ENCODE measurements at places on chromosomes 2 and 18.

GRCh38 chr2:239519089-239519920, 118.5 kb upstream of the HDAC4 start:
- DNase-seq, result peak; percentile 64

DNA sequence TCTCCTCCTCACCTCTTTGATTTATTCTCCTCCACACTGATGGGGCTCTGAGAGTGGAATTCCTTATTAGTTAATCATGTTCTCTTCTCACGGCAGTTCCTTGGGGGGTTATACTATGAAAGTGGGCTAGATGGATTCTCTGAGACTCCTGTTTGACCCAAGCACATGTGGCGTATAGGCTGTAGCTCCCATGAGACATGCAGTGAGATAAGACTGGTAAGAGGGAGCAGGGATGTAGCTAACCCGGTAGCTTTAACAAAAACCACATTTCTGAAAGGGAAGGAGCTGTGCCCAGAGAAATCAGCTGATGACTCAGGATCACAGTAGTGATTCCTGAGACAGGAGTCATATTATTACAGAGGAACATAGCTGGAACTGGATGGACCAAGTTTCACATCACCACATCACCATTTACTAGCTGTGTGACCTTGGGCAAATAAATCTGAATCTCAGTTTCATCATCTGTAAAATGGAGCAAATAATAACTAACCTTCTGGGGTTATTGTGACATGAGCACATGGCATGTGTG, 82.9 kb downstream of the CRIM1 start:
- peak; percentile 89 for DNase-seq

DNA sequence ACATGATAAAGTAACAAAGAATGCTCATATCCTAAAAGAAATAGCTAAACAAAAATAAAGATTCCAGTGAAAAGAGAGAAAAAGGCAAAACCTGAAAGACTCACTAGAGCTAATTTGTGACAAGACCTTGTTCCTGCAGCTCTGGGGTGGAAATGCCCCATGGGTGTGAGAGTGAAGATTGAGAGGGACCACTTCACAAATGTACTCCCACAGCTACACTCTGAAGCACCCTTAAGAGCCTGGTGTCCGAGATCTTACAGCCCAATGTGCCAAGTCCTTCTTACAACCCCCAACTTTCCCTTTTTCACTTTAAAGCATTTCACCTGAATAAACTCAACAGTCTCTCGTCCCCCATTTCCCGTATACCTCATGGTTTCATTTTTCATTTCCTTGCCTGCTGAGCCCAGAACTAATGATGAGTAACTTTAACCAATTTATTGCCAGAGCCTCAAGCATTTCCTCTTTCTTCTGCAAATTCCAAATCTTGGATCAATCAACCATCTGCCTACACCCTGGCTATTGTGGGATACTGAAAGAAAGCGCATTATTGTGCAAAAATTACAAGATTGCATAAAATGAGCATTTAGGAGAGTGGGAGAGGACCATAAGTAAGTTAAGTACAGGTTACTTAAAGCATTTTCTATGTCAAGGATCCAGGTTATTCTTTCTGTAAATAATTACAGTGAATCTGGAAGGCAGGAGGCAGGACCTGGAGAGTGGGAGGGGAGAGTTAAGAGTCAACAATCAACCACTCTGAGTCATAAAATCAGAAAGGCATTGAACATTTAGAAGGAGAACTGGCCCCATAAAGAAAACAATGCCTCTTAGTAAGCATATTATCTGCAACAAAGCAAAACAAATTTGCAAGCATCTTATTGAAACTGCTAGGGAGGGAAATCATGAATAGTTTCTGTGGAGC, 804.4 kb upstream of the CELF4 start:
- no peak for DNase-seq

DNA sequence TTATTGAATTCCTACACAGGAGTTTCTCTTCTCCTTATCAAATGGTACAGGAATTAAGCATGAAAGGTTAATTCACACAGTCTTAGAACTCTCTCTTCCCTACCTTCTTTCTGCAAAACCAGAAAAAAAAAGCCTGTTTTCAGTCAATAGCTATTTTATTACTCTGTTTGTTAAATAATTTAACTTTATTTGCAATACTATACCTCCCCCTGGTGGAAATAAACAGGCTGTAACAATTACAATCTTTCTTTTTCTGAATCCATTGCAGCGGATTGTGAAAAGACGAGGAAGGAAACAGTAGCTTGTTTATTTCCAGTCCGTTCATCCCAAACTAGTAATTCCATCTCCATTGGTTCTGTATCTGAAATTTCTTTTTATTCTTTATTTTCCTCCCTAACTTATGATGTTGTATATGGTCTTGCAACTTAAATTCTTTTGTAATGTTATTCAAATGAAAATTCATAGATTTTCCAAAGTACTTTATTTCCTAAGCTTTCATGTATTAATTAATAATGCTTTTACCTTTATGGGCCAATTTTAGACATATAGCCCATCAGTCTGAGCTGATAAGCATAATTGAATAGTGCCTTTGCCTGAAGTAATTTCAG, 165.2 kb downstream of the SH3BP4 start:
- no peak for DNase-seq

DNA sequence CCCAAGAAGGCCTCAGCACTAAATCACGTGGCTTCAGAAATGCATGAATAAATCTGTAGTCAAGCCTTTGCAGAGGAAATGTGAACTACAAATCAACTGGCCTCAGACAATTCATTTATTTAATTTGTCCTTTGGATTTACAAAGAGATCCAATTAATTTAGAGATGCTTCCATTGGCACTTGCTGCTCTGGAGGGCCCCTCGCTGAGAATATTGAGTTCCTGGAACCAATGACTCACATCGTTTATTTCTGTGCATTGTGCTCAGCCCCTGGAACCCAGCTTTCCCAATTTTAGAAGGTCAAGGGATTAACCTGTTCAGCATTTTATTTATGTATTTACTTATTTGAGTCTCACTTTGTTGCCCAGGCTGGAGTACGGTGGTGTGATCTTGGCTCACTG, 47.2 kb upstream of the MGAT4A start:
- peak; percentile 9 for DNase-seq

- no peak for DNase-seq
Measured at GRCh38 chr18:21834299-21834660, 93.7 kb downstream of the MIB1 start.

DNA sequence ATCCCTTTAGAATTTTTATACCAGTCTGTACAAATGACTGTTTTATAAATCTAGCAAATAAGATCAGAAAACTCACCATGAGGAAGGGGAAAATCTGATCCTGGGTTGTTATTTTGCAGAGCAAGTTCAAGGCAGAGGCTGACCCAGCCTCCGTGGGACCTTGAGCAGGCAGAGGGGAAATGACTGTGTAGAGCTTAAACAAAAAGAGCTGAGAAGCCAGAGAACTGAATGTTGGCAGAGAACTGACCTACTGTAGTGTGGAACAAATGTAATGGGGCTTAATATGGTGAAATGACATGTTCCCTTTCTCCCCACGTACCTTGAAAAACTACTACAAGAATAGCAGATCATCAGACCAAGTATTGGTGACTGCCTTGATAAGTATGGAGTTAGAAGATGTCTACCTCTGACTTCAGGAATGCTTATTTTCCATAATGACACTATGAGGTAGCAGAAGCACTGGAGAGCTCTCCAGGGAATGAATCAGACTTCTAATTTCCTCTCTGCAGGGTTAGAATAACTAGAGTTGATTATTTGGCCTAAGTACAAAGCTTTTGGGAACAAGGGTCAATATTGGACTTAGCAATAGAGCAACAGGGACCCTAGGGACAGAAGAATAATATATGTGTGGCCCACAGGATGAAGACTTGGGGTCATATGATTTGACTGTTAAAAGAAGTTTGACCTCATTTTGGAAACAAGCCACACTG, 304.4 kb downstream of the CCDC178 start:
- DNase-seq, result no peak

Data from osteoblast (primary cell).